NCI-H1417 treated with DMSO at 0.1 percent for 48 hours (cell line): ENCODE measurements at places on chromosomes 12 and 14.

DNA sequence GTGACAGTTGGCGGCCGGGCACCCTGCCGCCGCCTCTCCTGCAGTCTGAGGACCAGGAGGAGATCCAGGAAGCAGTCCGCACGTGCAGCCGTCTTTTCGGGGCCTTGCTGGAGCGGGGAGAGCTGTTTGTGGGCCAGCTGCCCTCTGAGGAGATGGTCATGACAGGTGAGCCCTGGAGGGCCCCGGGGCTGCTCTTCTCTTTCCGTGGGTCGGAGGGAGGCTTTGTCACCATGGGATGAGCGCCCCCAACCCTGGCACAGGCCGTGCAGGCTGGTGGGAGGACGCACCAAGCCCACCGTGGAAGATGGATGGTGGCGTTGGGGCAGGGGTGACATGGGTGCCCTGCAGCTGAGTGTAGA, 532 bp downstream of the NOC4L start:
- no peak for DNase-seq

DNA sequence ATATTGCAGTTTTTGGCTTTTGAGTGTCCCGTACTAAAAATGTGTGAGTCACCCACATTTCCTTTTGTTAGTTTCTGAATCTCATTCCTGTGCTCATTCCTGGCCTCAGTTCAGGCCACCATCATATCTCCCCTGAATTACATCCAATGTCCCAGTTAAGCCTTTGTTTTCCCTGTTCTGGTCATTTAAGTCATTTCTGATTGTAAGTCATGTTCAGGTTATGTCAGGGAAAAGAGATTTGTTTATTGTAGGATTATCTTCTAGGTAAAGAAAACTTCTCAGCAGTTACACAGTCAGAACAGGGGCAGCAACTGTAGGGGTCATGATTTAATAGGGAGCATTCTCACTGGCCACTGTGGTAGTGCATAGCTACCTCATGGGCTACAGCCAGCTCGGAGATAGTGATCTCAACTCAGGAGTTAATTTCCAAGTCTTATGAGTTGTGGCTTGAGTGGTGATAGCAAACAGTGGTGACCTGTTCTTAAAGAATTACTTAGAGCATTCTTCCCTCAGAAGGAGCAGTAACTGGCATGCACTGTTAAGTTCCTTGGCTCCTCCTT, 6.7 kb downstream of the DDX47 start:
- no peak for DNase-seq

- DNase-seq = no peak
These were observed 1095.1 kb downstream of the BCL11B start for GRCh38 chr14:98176892-98177291.

DNA sequence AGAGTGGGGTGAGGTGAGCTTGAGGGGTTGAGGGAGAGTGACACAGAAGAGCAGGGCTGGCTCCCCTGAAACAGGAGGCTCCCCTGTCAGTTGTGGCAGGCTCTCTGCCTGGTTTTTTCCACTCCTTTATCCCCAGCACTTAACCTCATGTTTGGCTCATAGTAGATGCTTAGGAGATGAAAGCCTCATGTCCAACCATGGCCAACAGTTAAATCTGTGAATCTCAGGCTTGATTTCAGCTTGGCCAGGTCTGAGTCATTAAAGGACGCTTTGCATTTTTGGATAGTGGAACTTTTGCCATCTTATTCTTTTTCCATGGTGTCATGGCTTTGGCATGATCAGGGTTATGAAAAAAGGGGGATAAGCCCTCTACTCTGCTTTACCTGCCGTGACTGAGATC, 117.2 kb downstream of the CACNA1C start:
- no peak for DNase-seq

DNA sequence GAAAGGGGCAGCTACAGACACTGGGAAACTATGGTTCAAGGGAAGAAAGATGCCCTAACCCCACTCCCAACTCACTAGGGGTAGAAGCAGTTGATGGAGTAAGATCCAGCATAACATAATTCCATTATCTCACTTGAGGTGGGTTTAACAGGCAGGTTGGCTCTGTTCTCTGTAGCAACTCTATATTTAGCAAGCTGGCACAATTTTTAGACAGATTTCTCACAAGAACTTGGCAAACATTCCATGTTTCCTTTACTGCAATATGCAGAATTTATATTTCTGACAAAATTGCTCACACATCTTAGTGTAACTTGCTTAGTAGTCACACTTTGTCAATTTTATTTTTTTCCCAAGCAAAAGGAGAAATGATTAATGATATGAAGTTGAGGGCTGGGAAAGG, 475.4 kb downstream of the RMST start:
- DNase-seq = no peak

GRCh38 chr12:85955127-85955526, 81.0 kb downstream of the NTS start:
- no peak for DNase-seq

GRCh38 chr12:65653321-65653720, 171.0 kb upstream of the HMGA2 start:
- DNase-seq = no peak
